ENCODE measurements at places on chromosomes 2 and 18. TPM values are rescaled to one million over a fixed set of nuclear protein-coding genes. Genes with fewer than 3 reads are reported as not detected.

Gene WIPF1
- 11.8 TPM for total RNA-seq

Gene DYSF
- total RNA-seq: 7.6 TPM

Gene MAPRE3
- 14.4 TPM for total RNA-seq

Gene RNU2-63P
- not detected for total RNA-seq

Gene MC2R
- total RNA-seq: not detected

Gene C2orf66
- 0.56 TPM for total RNA-seq

Gene KRTCAP3
- total RNA-seq: not detected

Gene PROM2
- 0.25 TPM for total RNA-seq

Gene SLC38A11
- total RNA-seq: not detected
